ENCODE measurements at places on chromosomes 6 and 20. TPM values are rescaled to one million over a fixed set of nuclear protein-coding genes. Genes with fewer than 3 reads are reported as not detected.
A peak's percentile ranks its signal among the peaks of the same experiment; 100 is the strongest.

- H3K27me3 ChIP-seq: no peaks in the 10 kb centered on the region
- no peak overlapping the region for H3K27ac ChIP-seq
- DNase-seq: no peak
- H3K36me3 ChIP-seq: no peaks in the 10 kb centered on the region
- H3K4me1 ChIP-seq: no peaks in the 10 kb centered on the region
- H3K4me3 ChIP-seq: no peak overlapping the region
Measured at GRCh38 chr20:8963330-8963729, 105.6 kb upstream of the PLCB4 start.

- no peaks in the 10 kb centered on the region for H3K27me3 ChIP-seq
- H3K36me3 ChIP-seq: peaks cover 47% of the 10 kb centered on the region
- H3K27ac ChIP-seq: no peak overlapping the region
- no peak for DNase-seq
- no peaks in the 10 kb centered on the region for H3K4me1 ChIP-seq
Measured at GRCh38 chr20:62292108-62292507, 10.7 kb upstream of the ADRM1 start.

The SLC17A3 gene
- not detected for total RNA-seq

DNA sequence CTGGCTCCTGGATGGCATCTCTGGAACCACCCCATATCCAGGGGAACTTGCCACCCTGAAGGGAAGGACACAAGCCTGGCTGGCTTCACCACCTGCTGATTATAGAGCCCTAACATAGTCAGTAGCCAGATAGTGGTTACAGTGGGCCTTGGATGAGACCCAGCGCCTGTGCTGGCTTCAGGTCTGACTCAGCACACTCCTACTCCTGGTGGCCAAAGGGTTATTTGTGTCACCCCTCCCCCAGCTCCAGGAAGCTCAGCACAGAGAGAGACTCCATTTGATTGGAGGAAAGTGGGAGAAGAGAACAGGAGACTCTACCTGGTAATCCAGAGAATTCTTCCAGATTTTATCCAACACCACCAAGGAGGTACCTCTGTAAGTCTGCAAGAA, 12.8 kb downstream of the SNX14 start:
- no peaks in the 10 kb centered on the region for H3K36me3 ChIP-seq
- H3K4me3 ChIP-seq: peak overlapping the region; percentile 51
- H3K27ac ChIP-seq: no peak overlapping the region
- H3K4me1 ChIP-seq: peaks cover 7% of the 10 kb centered on the region
- DNase-seq: peak; percentile 73

DNA sequence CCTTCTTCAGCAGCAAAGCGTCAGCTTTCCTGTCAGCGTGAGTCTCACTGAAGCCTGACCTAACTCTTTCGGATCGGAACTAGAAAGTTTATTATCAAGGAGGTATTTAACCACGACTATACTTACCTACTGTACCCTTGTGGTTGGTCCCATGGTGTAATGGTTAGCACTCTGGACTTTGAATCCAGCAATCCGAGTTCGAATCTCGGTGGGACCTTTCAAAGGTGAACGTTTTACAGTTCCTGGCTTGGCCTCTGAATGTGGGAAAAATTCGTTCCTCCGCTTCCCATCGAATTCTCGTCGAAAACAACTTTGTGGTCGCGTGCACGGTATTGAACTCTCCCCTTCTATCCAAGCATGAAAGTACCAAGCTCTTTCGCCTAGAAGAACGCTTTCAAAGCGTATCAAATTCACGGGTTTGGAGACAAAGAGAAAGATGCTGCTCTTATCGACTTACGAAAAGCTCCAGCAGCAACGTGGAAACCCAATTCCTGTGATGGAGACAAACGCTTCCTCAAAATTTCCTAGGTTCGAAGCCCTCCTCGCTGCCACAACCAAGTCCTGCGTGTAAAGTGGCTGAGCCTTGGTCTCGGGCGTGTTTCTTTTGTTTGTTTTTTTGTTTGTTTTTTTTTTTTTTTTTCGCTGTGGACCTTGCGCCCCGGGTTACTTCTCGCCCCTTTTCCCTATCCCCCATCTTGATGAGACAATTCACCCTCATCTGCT, 63.7 kb downstream of the GPX5 start:
- peaks cover 20% of the 10 kb centered on the region for H3K27me3 ChIP-seq
- peak overlapping the region; percentile 88 for H3K4me3 ChIP-seq
- H3K36me3 ChIP-seq: no peaks in the 10 kb centered on the region

The HRH3 gene
- 0.56 TPM for total RNA-seq

GRCh38 chr6:156778454-156779205, 1.5 kb downstream of the ARID1B start:
- H3K36me3 ChIP-seq: no peaks in the 10 kb centered on the region
- H3K27me3 ChIP-seq: no peaks in the 10 kb centered on the region
- peaks cover 2% of the 10 kb centered on the region for H3K4me1 ChIP-seq
- H3K27ac ChIP-seq: peak overlapping the region; percentile 96
- H3K4me3 ChIP-seq: peak overlapping the region; percentile 47
- peak; percentile 79 for DNase-seq

- no peak overlapping the region for H3K4me3 ChIP-seq
- H3K36me3 ChIP-seq: peaks cover 58% of the 10 kb centered on the region
- no peak for DNase-seq
- no peaks in the 10 kb centered on the region for H3K4me1 ChIP-seq
- no peaks in the 10 kb centered on the region for H3K27me3 ChIP-seq
- H3K27ac ChIP-seq: no peak overlapping the region
Measured at GRCh38 chr6:126040826-126041225, 54.5 kb downstream of the TRMT11 start.

DNA sequence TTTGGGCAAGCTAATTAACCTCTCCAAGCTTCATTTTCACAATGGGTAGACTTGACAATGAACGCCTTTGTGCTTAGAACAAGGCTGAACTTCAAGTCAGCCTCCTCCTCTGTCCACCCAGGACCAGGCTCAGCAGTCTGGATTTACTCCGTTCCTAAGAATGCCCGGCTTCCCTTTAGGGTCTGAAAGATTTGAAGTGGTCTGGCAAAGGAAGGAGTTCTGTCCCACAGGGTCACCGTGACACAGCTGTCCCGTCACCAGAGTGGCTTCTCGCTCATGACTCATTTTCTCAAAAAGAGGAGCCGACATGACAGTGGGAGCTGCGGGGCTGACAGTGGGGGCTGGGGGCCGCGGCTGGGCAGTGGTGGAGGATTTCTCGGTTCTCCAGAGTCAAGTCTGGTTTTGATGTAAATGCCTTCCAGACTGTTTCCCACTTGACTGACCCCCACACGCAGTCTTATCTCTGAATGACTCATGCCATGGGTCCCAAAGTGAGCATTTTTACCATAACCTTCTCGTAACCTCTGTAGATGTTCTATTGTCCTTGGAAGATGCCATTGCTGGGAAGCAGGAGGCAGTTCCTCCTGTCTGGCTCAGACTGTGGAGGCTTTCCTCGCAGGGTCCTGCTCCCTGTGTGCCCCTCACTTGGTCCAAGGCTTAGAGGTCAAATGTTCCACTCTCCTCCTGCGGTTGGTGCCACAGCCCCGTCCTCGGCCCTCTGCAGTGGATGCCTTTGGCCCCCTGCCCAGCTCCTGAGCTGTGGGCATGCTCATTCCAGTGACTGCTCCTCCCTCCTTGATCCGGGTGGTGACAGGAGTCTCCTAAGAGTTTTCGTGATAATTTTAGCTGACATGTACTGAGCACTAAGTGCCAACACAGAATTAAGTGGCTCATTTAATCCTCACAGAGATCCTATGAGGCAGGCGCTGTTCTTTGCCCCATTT, 253.1 kb downstream of the FNDC1 start:
- DNase-seq: no peak
- no peaks in the 10 kb centered on the region for H3K4me1 ChIP-seq
- H3K4me3 ChIP-seq: no peak overlapping the region

The PPP1R3G gene
- not detected for total RNA-seq

The GSTA3 gene
- total RNA-seq: not detected

- no peaks in the 10 kb centered on the region for H3K4me1 ChIP-seq
- DNase-seq: no peak
- no peak overlapping the region for H3K4me3 ChIP-seq
- no peak overlapping the region for H3K27ac ChIP-seq
Measured at GRCh38 chr6:69868961-69869360, 2.6 kb downstream of the COL19A1 start.

GRCh38 chr20:2759603-2760296, 40.7 kb downstream of the CPXM1 start:
- H3K36me3 ChIP-seq: no peaks in the 10 kb centered on the region
- H3K27me3 ChIP-seq: peaks cover 5% of the 10 kb centered on the region
- H3K27ac ChIP-seq: no peak overlapping the region
- DNase-seq: peak; percentile 45

- H3K36me3 ChIP-seq: no peaks in the 10 kb centered on the region
- no peaks in the 10 kb centered on the region for H3K4me1 ChIP-seq
- DNase-seq: peak; percentile 46
Measured at GRCh38 chr6:166721576-166721975, 94.5 kb upstream of the RPS6KA2 start.
